Neural crest cell (in vitro differentiated cells): ENCODE measurements at places on chromosomes 4 and X. TPM values are rescaled to one million over a fixed set of nuclear protein-coding genes. Genes with fewer than 3 reads are reported as not detected.

- DNase-seq: peak; percentile 51
Measured at GRCh38 chrX:3962511-3963311, 249.3 kb upstream of the PRKX start.

DNA sequence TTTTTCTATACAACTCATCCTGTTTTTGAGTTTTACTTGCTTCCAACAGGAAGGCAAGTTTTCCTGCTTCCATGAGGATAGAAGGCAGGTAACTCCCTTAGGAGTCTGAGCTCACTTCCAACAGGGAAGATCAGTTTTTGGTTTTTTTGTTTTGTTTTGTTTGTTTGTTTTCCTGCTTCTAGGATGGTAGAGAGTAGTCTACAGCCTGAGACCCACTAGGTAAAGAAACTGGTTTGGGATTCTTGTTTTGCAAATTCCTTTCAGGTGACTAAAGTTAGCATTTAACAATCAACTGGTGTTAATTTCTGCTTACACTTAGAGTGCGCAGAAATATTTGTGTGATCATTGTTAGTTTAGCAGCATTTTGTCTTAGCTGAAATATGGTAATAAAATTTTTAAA, 227.8 kb upstream of the TACR3 start:
- no peak for DNase-seq

- no peak for DNase-seq
Measured at GRCh38 chr4:97330917-97331316, 812.4 kb downstream of the STPG2 start.

DNA sequence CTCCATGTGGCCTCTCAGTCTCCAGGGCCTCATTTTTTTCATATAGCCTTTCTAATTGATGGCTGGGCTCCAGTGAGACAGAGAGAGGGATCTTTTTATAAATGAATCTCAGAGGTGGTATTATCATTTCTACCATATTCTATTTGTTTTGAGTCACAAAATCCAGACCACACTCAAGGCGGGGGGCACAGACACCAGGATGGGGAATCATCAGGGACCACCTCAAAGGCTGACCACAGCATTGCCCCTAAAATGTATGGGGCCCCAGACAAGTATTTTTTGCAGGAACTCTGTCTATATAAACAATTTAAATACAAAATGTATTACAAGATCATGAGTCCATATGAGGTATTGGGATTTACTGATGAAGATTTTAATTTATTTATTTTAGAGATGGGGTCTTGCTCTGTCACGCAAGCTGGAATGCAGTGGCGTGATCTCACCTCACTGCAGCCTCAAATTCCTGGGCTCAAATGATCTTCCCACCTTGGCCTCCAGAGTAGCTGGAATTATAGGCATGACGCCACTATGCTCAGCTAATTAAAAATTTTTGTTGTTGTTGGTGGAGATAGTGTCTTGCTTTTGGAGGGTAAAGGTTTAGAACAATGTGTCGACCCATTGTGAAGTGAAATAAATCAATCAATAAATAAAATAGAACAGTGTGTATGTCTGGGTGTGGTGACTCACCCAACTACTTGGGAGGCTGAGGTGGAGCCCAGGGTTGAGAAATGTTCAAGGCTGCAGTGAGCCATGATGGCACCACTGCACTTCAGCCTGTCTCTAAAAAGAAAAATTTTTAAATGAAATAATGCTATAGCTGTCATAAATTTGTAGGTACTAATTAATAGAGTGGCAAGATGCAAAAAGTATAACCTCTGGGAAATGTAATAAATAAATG, 29.4 kb downstream of the WDR13 start:
- no peak for DNase-seq

GRCh38 chr4:113534711-113535110, 226.8 kb downstream of the CAMK2D start:
- DNase-seq: no peak

- peak; percentile 4 for DNase-seq
Measured at GRCh38 chr4:49032440-49033161, 46.5 kb downstream of the CWH43 start.

Gene PYURF
- total RNA-seq: 61.3 and 64.3 TPM in 2 replicates

Gene ETDA
- not detected in 2 replicates for total RNA-seq

Gene PAGE5
- not detected in 2 replicates for total RNA-seq
